Stimulated activated CD4-positive, alpha-beta T cell treated with anti-CD3 and anti-CD28 coated beads, Interleukin-1b, Interleukin-23, amount 100 ng/mL, for 1 hour (primary cell): ENCODE measurements at places on chromosomes 4 and X.

- DNase-seq = no peak
Observed at GRCh38 chr4:183287309-183287659, 32.8 kb downstream of the CLDN22 start.

- DNase-seq = no peak
Observed at GRCh38 chrX:40299641-40300046, 201.9 kb upstream of the BCOR start.

GRCh38 chr4:189206953-189207352 lies 733.7 kb upstream of the FRG1 start:
- DNase-seq = no peak

DNA sequence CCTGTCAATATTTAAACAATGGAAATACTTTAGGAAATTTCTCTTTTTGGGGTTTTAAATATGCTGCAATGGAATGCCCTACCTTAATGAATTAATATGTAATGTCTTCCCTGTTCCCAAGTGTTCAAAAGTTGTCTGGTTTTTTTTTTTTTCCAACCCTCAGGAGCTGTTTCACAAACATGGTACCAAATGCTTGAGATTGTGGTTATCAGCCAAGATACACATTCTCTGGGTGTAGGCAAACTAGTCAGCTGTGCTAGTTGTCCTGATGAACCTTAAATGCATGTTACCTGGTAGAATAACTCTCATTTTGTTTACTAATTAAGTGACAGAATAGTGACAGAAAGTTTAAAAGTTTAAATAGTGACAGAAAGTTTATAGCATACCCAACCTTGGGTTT lies 50.7 kb downstream of the FHL1 start:
- DNase-seq = no peak

- no peak for DNase-seq
Observed at GRCh38 chrX:12700745-12701144, 90.5 kb upstream of the PRPS2 start.

DNA sequence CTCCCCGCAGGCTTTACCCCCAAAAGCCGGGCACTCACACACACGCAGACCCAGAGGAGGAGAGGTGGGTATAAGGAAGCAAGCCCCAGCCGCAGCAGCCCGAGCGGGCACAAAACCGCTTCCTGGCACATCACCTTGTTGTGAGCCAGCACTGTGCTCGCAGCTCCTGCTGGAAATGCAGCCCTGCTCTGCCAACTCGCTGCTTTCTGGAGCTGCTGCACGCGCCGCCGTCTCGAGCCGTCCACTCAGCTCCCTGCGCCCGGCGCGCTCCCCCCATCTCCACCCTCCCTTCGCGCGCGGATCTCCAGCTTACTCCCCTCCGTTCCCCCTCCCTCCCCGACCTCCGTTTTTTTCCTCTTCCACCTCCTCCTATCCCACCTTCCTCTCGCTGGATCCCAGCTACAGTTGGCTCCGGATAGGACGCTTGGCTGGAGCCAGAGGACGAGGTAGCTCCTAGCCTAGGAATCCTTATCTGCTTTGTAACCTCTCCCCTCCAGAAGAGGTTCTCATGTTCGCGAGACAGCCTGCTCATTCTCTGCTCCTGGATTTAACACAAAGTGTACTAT lies at the start of gene SPOCK3:
TSS of gene SPOCK3 (minus strand) at position 179 of the 566 bp plus-strand sequence.
- no peak for DNase-seq

DNA sequence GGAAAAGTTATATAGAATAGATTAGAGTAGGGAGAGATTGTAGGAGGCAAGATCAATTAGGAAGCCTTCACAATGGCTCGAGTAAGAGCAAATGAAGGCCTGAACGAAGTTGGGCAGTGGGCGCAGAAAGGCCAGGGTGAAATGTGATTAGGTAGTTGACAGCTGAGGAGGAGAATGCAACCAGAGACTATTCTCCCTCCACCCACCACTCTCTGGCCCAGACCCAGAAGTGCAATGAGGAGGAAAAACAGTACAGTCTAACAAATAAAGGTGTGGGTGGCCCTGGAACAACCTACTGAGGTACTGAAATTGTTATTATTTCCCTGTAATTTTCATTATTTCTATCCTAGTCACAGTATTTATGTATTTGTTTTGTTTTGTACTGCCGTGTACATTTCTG lies 176.7 kb downstream of the SLC39A8 start:
- no peak for DNase-seq

DNA sequence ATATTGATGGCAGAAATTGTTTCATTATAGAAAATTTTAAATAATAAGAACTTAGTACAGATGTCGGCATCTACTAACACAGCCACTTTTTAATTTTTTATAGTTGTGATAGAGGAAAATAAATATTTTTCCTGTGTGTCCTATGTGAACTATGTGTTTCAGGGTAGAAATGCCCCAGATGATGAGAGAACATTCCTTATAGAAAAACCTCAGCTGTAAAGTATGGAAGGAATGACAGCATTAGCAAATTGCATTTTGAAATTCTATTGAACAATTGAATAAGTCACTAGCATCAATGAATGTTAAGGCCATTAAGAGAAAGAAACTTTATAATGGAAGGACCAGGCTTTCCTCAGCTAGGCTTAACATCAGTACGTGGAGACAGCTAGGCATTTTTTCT lies 149.2 kb downstream of the CFAP299 start:
- no peak for DNase-seq

GRCh38 chr4:93384241-93384640 lies 444.3 kb upstream of the ATOH1 start:
- no peak for DNase-seq

- no peak for DNase-seq
Observed at GRCh38 chr4:36064117-36064516, 180.2 kb downstream of the ARAP2 start.

DNA sequence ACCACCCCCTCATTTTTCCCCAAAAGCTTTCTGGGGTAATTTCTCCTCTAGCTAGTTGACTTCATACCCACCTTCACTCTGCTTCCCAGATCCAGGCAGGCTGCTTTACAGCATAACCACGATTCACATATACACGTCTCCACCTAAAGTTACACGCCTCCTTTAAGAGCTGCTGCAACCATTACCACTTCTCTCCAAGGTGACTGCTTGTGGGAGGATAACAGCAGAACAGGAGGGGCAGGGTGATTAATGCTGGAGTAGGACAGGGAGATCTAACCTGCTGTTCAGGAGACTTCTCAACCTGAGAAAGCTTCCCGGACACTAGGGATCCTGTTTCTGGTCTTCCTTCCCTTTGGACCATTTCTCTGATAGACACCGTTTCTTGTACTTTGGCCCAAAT lies 77.4 kb downstream of the MGST2 start:
- DNase-seq = no peak

DNA sequence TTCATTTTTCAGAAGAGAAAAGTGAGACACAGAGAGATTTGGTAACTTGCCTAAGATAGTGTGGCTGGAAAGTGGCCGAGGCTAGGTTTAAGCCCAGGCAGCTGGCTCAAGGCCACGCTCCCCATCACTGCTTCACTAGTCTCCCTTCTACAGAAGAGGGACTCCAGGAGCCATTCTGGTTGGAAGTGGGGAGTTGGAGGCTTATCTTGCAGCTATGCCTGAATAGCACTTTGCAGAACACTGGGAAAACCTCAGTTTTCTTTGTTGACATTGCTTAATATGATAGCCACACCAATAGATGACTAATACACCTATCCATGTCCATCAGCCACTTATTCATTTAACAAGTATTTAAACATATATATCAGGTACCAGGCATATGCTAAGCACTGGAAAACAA lies 18.5 kb downstream of the LRRC66 start:
- DNase-seq = no peak

GRCh38 chrX:78643096-78643495 lies 16.0 kb downstream of the RTL3 start:
- DNase-seq = no peak

DNA sequence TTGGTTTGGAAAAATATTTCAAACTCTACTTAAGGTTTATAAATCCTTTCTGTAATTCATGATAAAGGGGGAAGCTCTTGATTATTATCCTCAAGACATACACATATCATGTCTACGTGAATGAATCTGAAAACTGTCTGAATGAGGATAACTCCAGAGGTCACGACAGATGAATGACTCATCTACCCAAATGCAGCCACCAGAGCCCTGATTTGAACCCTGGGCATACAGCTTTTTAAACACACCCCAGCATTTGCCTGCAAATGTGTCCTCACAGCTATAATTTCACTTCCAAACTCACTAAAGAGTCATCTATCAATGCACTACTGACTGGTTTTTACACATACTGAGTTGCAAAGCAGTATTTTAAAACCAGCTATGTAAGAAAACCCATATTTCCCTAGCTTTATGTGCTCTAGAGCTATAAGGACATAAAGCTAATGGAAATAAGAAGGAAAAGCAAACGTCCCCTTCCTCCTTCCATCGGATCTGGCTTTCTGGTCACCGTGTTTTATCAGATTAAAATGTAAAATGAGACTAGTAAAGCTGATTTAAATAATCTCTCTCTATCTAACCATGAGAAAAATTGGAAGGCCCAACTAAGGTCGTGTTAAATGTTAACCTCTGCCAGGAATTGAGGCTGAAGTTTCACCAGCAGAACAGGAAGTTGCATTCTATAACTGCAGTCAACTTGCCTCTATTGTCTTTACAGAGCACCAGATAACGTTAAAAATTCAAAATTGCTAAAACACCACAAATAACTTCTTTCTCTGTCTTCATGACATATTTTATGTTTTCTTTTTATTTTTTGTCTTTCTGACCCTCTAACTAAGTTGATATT lies 63.1 kb upstream of the SPP1 start:
- DNase-seq = no peak

DNA sequence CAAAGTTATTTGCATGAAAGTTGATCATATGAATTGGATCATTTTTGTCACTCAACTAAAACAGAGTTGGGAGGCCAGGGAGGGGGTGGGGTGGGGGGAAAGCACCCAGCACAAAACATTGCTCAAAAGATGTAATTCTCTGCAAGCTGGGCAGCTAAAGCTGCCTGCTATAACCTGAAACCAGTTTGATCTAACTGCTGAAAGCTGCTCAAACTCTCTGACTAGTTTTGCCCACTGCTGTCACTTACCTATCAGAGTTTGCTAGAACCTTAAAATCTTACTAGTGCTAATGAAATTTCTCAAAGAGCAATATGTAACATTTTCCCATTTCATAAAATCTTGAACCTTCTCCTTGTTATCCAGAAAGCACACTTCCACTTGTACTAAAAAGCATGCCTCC lies 10.4 kb downstream of the CXCL8 start:
- no peak for DNase-seq

DNA sequence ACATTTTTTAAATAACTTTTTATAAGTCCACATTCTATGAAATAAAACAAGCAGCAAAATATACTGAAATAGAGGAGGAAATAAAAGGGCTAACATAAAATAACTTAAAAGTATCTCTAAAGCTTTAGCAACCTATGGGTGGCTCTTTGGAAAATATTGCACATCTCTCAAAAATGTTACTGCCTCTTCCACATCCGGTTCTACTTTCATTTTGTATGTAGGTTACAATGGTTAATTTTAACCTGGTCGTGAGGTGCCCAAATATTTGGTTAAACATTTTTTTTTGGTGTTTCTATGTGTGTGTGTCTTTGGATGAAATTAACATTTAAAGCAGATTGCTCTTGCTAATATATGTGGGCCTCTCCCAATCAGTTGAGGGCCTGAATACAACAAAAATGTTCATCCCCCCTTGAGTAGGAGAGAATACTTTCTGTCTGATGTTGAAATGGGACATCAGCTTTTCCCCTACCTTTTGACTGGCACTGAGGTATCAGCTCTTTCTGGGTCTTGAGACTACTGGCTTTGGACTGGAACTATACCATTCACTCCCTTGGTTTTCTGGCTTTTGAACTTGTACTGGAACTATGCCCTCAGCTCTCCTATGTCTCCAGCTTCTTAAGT lies 353.0 kb downstream of the ADAM29 start:
- no peak for DNase-seq

DNA sequence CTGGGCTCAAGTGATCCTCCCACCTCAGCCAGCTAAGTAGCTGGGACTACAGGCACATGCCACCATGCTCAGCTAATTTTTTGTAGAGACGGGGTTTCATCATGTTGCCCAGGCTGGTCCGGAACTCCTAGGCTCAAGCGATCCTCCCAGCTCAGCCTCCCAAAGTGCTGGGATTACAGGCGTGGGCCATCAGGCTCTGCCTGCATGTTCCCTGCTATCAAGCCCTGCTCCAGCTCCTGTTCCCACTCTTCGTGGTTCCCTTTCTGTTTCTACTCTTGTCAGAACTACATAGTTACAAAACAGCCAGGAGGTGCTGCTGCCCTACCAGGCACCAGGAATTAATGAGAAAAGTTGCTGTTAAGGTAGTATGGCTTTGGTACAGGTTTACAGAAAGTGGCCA lies 8.7 kb downstream of the TIMP1 start:
- no peak for DNase-seq

DNA sequence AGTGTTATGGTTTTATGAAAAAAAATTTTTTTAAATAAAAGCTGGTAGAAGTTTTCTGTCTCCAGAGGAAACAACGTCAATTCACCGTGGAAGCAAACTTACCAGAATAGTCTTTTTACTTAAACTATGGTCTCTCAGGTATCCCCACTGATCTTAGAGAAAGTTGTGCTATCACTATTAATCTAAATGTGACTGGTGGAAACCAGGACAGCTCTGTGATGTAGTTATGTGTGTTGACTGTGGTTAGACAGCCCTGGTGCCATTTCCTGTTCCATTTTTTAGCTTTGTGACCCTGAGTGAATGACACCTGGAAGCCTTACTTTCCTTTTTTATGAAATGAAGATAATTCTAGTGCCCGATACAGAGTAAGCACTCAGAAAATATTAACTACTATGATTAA lies 111.8 kb upstream of the HUWE1 start:
- no peak for DNase-seq

- no peak for DNase-seq
Observed at GRCh38 chrX:20221902-20222301, 44.8 kb downstream of the RPS6KA3 start.

GRCh38 chrX:53422861-53423306 lies at the start of gene RIBC1:
Gene RIBC1 (plus strand): TSS chrX:53422873. CDS start chrX:53426277, 3,404 bp downstream.
- no peak for DNase-seq

GRCh38 chr4:28092610-28093009 lies 1232.0 kb downstream of the STIM2 start:
- no peak for DNase-seq

GRCh38 chrX:9824554-9824953 lies 38.3 kb downstream of the SHROOM2 start:
- no peak for DNase-seq

DNA sequence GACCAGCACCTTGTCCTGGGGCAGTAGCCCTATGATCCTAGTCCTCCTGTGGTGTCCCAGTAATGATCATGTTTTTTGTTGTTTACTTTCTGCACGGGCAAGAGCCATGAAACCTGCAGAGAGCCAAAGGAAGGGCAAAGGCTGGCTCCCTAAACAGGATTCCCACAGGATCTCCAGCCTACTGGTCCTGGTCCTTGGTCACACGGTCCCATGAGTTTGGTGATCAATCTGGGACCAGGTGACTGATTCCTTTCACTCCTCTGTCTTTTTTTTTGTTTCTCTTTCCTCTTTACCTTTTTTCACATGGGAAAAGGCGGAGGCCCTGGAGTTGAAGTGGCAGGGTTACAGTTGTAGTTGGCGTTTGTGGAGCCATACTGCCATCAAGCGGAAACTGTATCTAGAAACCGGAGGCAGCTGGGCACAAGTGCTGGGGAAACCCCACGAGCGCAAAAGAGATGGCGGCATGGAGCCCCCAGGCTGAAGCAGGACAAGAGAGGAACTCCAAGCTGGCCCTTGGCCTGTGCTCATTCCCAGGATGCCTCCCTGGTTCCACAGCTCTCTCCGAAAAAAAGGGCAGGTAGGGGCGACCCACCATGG lies 34.6 kb downstream of the NBDY start:
- DNase-seq = no peak

GRCh38 chr4:73211968-73212367 lies 46.6 kb downstream of the ANKRD17 start:
- DNase-seq = no peak
